ENCODE measurements at places on chromosomes 6 and 20. TPM values are rescaled to one million over a fixed set of nuclear protein-coding genes. Genes with fewer than 3 reads are reported as not detected.

GRCh38 chr6:46390153-46390876, 100.9 kb downstream of the RCAN2 start:
- no peak for DNase-seq

DNA sequence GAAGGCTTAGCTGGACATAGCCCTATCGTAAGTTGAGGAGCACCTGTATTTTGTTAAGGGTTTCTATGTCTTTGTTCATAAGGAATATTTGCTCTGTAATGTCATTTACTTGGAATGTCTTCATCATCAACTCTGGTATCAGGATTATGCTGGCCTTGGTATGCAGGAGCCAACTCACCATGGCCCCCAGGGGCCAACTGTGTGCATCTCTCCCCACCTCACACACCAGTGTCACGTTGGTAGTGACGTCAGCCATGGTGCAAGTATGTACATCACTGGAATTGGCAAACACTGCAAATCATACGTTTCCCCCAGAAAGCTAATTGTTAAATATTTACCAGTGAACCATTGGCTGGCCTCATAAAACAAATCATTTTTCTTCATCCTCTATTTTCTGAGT, 70.8 kb downstream of the YTHDF1 start:
- no peak for DNase-seq

DNA sequence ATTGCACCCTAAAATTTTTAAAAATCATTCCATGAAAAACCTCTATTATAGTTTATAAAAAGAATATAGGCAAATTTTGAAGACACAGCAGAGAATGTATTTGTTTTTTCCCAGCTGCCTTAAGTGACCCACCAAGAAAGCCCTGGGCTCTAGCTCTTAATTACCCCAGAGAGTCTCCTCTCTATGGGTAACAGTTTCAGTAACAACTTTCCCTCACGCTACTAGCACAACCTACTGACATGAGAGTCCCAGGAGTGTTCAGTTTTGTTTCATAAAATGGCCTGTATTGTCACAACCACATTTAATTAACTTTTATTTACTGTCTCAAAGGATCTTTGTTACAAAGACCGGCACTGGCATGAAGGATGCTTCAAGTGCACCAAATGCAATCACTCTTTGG, 41.5 kb downstream of the FHL5 start:
- no peak for DNase-seq

DNA sequence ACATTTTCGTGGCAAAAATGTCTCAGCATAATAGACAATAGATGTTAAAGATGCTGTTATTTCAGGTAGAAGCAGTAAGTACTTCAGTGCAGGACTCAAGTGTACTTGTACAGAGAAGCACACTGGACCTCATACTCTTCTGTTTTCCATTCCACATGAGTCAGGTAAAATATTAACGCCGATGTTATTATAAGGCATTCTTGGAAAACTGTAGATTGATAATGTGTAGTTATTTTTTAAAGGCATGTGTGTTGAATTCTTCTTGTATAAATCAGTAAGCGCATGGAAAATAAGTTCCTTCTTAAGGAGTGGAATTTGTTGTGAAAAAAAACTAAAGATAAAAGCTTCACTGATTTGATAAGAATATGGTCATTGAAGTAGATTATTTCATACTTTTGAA, 45.8 kb downstream of the DOP1A start:
- DNase-seq: no peak

GRCh38 chr20:24531631-24532419, 62.4 kb downstream of the SYNDIG1 start:
- no peak for DNase-seq

DNA sequence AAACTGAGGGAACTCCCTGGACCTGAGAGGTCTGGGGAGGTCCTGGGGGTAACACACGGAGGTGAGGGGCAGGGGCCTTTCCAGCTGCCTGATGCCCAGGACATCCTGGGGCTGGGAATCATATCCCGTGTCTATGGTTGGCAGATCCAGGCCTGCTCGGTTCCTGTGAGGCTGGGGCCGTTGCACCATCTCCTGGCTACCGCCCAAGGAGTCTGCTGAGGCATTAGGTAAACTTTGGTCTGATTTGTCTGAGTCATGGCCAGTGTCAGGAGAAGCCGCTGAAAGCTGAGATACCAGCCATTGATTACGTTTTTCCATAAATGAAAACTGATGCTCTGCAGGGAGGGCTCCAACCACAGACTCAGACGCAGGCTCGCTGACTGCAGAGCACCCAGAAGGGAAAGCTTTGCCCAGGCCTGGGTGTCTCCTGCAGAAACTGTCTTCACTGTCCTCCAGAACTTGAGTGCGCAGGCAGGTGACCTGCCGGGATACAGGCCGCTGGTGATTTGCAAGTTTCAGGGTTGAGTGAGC, 14.2 kb downstream of the TRAF3IP2 start:
- peak; percentile 93 for DNase-seq

DNA sequence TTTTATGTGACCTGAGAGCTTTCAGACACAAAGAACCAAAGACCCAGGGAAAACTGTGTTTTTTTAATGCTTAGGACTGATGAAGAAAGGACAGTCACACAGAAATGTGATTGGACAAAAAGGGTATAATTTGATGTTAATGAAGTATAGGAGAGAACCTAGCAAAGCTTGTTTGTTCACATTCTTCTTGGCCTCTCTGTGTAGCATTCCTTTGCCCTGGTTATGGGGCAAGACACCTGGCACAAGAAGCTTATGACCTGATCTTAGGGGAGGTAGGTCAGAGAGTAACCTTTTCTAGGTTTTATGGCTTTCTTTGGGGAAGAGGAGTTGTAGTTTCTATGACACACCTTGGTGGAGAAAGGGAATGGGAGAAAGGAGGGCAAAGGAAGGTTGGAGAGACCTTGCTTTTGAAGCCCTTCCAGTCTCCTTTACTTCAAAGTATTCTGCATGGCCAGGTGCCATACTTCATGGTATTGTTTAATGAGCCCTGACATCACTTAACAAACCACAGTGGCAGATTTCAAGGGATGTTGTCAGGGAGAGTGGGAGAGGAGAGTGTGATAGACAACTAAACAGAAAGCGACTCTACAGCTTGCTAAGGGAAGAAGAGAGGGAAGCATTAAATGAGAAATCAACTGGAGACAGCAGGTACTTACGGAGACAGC, 701.8 kb upstream of the FLRT3 start:
- DNase-seq: no peak

- DNase-seq: no peak
Measured at GRCh38 chr6:2940851-2941250, 30.5 kb downstream of the SERPINB6 start.

GRCh38 chr6:143620447-143620846, 57.3 kb upstream of the PHACTR2 start:
- DNase-seq: peak; percentile 8

Gene SLC4A11
- 5.2 TPM for total RNA-seq

Gene F13A1
- total RNA-seq: not detected

All from lung microvascular endothelial cell (primary cell).